ENCODE measurements at places on chromosomes 7 and 10.

- no peak for DNase-seq
These were observed 7.6 kb downstream of the ZFYVE27 start for GRCh38 chr10:97744405-97745035.

DNA sequence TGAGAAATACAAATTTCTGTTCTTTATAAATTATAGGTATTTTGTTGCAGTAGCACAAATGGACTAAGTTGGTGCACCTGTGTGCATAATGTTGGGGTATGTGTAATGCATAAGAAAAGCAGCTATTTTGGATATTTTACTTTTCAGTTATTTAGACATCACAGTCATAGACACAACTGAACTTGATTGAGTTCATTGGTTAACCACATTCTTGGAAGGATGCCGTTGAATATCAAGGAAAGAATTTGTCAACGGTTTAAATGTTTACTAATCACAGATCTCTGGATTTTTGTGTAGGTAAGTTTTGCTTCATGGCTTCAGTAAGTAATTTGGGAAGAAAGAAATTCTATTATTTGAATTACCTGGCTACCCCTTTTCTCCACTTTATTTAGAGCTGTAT is 4.1 kb downstream of the OTUD1 start:
- DNase-seq = no peak

GRCh38 chr10:11742009-11742778 is at the start of gene ECHDC3:
ECHDC3 (plus strand) TSS chr10:11742382; CDS start chr10:11742577, 195 bp downstream.
- peak; percentile 12 for DNase-seq

GRCh38 chr10:30029872-30030256 is 29.5 kb downstream of the JCAD start:
- no peak for DNase-seq

- no peak for DNase-seq
These were observed 15.4 kb upstream of the HIBADH start for GRCh38 chr7:27677912-27678612.

- DNase-seq = no peak
These were observed 19.2 kb downstream of the KCP start for GRCh38 chr7:128891110-128891941.

DNA sequence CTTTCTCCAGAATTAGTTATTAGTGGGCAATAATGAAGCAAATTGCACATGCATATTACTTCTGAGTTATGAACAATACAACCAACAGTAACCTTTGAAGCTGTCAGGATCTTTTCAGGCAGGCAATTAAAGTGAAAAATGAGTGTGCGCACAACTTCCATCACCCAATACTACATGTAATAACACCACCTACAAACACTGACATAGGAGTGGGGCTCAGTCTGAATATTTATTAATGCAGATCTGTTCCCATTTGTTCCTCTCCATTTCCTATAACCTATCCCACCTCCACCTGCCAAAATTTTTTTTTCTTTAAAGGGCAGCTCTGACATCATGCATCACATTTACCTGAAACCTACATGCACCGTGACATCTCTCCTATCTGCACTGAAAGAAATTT is 177.2 kb downstream of the JAZF1 start:
- DNase-seq = no peak

- no peak for DNase-seq
These were observed 73.1 kb upstream of the MET start for GRCh38 chr7:116598861-116599260.

- no peak for DNase-seq
These were observed 58.5 kb upstream of the INPP5A start for GRCh38 chr10:132479024-132479602.

DNA sequence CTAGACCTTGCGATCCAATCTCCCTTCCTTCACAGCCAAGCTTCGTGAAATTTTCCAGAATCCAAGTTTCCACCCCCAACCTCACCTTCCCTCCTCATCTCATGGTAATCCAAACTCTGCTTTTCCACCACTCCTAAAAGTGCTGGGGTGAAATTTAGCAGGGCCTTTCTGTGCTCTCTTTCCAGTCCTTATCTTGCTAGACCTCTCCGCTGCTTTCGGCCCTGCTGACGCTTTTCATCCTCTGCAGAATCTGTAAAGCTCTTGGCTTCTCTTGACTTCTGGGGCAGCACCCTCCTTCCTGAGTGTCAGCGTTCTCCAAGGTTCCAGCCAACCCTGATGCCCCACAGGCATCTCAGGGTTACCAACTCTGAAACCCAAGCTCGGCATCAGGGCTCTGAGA is 7.7 kb downstream of the PLAC9 start:
- DNase-seq = no peak

DNA sequence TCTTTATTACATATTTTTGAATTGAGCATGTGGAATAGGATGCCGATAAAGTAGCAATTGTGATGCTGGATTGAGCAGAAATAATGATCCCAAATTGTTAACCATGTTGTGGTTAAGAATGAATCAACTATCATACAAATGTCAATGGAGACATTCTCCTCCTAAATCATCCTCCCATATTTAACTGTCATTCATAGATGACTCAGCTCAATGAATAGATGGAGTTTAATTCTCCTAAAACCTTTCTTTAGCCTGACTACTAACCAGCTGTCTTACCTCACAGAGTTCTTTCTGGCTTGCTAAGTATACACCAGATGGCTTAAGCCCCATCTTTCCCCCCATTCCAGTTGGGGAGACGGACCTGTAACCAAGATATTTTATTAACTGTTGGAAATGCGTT is 23.4 kb upstream of the NPS start:
- DNase-seq = no peak

GRCh38 chr7:41096917-41097316 is 606.0 kb downstream of the INHBA start:
- no peak for DNase-seq

- DNase-seq = no peak
These were observed 6.4 kb upstream of the CFAP69 start for GRCh38 chr7:90238583-90238982.

DNA sequence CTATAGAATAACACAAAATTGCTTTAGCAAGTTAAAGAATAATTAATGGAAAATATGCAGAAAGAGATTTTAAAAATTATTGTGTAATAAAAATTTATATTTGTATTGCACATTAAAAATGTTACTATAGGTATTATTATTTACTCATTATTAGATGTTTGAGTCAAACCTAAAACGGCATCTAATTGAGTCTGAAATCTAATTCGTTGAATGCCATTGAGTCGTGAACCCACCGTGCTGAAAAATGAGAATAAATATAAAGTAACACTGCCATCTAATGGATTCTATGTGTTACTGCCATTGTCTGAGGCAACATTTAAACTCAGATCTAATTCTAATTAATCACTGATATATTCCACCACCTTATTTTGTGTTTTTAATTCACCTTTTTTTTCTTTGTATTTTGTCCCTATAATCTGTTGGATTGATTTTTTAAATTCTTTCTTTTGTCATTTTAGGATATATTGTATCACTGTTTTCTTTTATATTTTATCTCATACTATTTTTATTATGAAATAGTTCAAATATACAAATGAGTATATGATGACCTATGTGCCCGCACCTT is 62.2 kb downstream of the SAMD9 start:
- no peak for DNase-seq

DNA sequence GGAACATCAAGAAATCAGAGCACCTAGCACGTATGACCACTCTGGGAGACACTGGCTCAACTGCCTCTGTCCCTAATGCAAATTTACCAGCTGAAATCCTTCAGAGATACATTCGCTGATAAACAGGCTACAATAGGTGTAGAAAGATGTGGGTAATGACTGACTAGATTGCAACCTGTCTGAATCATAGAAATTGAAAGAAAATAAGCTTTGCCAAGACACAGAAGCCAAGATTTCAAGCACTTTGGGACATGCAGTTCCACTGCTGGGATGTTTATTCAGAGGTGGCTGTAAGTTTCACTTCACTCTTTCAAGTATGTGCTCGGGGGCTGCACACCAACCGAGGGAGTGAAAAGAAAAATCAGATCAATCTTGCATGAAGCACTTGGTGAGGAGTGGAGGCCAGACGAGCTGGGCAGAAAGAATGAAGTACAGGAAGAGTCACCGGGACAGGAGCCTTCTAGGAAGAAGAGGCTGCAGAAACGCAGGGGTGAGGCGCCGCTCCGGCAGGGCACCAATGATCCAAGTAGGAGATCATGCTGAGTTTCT is 276.7 kb downstream of the PARD3 start:
- DNase-seq = no peak

GRCh38 chr10:74156919-74157289 is 5.9 kb downstream of the ADK start:
- no peak for DNase-seq

DNA sequence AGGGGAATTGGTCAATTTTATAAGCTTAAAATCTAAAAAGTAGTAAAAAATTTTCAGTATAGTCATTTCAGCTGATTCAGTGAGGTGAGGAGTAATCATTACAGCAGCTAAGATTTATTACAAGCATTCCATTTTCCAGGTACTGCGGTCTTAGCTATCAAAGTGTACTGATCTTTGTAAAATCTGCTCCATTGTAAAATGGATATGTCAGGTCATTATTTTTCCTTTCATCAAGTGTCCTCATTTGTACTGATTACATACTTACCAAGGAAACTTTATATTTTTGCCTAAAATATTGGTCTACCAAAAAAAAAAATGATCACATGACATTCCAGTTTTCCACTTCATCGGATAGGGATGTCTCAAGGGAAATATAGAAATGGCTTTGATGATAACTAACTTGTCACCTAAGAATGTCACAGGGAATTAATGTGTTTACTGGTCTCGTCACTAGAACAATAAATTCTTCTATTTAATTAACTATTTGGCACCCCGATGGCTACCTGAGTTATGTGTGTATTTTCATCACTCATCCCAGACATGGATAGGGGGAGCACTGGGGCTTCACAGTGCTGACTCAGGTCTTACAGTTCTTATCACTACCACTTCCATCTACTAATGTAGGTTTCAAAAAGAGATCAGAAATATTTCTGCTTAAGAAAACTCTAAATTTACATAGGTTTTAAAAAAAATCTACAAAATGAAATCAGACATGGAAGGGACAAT is 948.4 kb downstream of the PCDH15 start:
- DNase-seq = no peak

- DNase-seq = no peak
These were observed 4.2 kb upstream of the EBF3 start for GRCh38 chr10:129968020-129968852.

- DNase-seq = no peak
These were observed 50.6 kb upstream of the AGBL3 start for GRCh38 chr7:134935701-134936100.

- DNase-seq = no peak
These were observed 26.7 kb upstream of the CUX1 start for GRCh38 chr7:101790566-101791293.

GRCh38 chr7:108629651-108630400 is 60.2 kb downstream of the DNAJB9 start:
- no peak for DNase-seq

- DNase-seq = no peak
These were observed 156.3 kb downstream of the LCOR start for GRCh38 chr10:96988426-96988825.
